ENCODE measurements at places on chromosomes 7 and 10.
A peak's percentile ranks its signal among the peaks of the same experiment; 100 is the strongest.

DNA sequence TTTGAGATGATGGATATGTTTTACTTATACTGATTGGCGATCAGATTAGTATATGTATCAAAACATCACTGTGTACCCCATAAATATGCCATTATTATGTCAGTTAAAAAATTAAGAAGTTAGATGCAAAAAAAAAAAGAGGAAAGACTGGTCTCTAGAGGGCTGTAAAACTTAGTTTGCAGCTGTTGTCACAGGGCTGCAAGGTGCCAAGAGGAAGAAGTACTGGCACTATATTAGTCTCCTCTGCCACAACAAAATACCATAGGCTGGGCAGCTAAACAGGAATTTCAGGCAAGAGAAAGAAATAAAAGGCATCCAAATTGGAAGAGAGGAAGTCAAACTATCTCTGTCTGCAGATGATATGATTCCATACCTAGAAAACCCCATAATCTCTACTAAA is 177.8 kb upstream of the PLPP4 start:
- DNase-seq: no peak

- DNase-seq: no peak
Measured at GRCh38 chr10:97200616-97201015, 14.9 kb upstream of the SLIT1 start.

- DNase-seq: no peak
Measured at GRCh38 chr10:95832216-95833041, 75.3 kb upstream of the CC2D2B start.

DNA sequence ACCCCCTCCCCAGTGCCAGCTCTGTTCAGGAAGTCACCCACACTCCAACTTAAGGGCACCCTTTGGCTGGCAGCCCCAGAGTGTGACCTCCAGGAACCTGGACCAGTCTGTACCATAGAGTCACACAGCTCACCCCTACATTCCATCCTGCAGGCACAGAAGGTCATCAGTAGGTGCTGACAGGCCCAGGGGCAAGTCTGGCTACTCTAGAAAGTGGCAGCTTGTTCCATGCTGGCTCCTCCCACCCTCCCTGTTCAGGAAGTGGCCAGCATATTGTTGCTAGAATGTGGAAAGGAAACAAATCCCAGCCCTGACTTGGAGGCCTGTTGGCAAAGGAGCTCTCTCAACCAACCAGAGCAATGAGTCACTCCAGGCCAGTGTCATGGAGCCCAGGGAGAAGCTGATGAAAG is 3.2 kb upstream of the NCOA4 start:
- peak; percentile 40 for DNase-seq

DNA sequence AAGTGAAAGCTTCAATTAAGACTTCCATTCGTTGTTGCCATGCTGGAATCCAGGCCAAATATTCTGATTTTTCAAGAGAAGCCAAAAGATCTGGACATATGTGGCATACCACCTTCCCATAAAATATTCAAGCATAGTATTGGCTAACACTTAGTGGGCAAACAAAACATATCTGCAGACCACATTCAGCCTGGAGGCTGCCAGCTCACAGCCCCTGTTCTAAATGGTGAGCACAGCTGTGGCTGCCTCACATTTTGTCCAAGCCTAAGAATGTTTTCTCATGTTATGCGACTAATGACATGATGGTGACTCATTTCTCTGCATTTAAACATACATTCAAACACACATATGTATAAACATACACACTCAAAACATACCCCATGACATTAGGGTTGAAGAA is 10.6 kb upstream of the CALU start:
- DNase-seq: no peak

DNA sequence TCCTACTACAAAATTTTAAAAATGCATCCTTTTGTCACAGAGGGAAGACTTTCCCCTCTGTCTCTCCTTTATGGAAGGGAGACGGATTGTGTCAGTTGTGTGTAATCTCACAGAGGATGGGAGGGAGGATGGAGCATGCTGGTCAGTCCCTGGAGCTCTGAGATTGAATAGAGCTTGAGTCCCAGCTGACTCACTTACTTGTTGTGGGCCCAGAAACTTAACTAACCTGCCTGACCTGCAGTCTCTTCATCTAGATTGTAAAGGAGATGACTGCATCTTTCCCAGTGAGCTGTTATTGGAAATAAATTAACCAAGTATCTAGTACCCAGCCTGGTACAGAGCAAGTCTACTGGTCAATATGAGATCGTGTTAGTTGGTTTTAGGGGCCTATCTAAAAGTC is 77.9 kb upstream of the ADO start:
- DNase-seq: no peak

GRCh38 chr10:69018613-69019012 is 30.0 kb downstream of the KIFBP start:
- no peak for DNase-seq

DNA sequence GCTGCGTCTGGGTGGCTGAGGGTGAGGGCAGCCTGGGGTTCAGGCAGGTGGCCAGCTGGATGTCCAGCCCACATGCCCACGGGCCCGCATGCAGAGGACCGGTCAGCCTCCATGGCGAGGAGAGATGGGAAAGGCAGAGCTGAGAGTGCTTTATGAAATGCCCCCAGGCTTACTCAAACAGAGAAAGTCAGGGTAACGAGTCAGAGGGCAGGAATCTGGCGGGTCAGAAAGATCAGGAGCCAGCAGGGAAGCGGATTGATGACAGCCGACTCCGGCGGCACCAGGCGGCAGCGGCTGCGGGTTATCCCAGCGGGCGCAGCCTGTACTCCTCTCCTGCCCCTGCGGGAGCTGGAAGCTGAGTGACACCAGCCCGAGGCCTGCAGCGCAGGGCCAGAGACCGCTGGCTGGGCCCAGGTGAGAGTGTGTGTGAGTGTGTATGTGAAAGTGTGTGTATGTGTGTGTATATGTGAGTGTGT is 13.4 kb downstream of the SLC13A4 start:
- DNase-seq: no peak

- DNase-seq: no peak
Measured at GRCh38 chr10:21265622-21266021, 259.9 kb downstream of the SKIDA1 start.

All from fibroblast of skin of left quadriceps (primary cell).